Activated T-helper 17 cell treated with anti-CD3 and anti-CD28 coated beads, Interleukin-2, amount 50 U/mL, for 72 hours (primary cell): ENCODE measurements at places on chromosomes 12 and 14.

- no peak for ATAC-seq
Measured at GRCh38 chr12:48002414-48002730, 1.9 kb downstream of the COL2A1 start.

GRCh38 chr12:6199531-6200255, 507 bp upstream of the CD9 start:
- no peak for ATAC-seq

DNA sequence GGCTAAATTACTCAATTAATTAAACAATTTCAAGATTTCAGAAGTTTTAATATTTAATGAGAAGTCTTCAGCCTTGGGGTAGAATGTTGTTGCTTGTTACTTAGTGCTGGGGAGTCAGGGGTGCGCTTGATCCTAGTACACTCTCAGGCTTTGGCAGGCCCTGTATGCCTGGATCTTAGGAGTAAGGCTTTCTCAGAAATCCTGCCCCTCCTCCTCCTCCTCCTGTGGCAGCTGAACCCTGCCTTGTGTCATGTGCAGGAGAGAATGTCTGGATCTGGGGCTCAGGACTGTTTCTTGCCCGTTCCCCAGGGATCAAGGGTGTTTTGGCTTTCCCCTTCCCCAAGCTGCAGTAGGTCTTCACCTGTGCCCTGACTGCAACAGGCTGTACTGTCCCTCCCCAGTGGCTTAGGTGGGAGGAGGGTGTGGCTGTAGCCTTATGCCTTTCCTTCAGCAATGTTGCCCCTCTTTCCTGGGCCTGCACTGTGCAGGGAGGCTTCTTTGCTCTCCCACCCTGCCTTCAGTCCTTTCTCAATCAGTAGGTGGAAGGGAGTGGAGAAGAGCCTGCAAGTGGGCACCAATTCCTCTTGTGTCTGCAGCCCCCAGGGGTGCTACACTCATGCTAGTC, 108.2 kb downstream of the SLC38A6 start:
- no peak for ATAC-seq

GRCh38 chr12:65184176-65184857, 14.9 kb downstream of the LEMD3 start:
- ATAC-seq, result no peak

DNA sequence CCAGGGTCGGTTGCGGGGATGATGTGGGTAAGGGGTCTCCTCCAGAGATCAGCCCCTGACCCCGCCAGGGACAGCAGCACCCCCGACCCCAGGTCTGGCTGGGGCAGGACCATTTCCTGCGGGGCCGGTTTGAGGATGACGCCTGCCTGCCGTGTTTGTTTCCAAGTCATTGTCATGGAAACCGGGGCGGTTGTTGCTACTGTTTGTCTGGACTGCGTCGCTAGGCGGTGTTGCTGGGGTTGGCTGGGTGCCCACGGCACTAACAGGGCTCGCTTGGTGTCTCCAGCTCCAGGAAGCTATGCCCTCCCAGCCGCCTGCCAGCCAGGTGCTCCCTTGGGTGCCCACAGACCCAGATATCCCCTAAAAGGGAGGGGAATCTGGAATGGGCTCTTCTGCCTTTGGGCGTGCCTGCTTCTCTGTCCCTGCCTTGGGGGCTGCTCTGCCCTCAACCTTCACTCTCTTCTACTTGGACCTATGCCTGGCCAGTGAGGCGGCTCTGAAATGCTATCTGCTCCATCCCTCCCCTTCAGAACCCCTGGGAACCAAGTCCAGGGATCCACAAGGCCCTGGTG, 4.7 kb upstream of the CRIP1 start:
- ATAC-seq, result peak; percentile 76

GRCh38 chr14:59177262-59177661, 11.2 kb upstream of the DAAM1 start:
- ATAC-seq, result no peak

DNA sequence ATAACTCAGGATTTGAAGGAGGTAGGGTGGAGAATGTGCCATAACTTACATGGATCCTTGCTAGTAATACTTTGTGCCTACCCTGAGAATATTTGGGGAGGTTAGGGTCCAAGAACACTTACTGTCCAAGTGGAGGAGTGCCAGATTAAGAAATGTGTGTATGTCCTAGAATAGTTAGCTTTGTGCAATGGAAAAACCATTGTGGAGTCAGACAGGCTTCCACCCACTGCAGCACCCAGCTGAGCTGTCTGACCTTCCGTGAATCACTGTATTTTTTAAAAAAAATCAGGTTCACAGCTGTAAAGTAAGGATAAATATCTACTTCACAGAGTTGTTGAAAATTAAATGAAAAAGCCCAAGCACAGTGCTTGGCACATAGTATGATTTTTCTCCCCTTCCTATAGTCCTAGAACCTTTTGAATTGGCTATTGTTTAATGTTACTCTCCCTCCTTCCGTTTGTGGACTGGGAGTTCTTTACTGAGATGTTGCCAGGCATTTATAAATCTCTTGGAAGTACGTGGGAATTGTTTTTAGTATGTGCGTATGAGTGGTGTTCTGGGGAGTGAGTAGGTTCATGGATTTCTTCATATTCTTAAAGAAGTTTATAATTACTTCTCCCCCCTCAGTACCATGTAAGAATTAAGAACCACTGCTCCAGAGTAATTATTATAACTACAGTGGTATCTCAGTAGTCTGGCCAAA, 9.2 kb downstream of the RAB21 start:
- ATAC-seq, result peak; percentile 43

DNA sequence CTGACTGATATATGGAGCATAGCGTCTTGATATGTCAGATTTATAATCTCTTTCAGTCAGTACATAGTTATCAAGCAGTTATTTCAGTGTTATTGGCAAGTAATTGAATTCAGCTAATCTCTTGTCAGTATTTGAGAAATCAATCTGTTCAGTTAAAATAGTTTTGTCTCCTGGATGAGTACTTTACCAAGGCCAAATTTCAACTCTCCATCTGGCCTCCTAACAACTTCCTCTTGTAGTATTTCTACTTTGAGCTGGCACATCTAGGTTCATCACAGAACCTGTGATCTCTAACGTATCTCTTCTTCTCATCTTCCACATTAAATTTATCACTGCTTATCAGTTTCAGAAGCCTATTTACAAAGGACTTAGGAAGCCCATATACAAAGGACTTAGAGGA, 690.5 kb downstream of the C12orf50 start:
- ATAC-seq, result no peak

GRCh38 chr14:51774209-51774608, 86.2 kb upstream of the GNG2 start:
- ATAC-seq, result peak; percentile 51

DNA sequence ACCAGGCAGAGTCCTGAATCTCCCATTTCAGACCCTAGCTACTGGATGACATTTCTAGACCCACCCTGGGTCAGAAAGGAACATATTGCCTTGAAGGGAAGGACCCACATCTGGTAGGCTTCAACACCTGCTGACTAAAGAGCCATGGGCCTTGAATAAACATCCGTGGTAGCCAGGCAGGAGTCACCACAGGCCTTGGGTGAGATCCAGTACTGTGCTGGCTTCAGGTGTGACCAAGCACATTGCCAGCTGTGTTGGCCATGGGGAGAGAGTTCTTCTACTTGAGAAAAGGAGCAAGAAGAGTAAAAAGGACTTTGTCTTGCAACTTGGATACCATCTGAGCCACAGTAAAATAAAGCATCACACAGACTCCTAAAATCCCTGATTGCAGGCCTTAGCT, 332.6 kb downstream of the SLC16A7 start:
- no peak for ATAC-seq

DNA sequence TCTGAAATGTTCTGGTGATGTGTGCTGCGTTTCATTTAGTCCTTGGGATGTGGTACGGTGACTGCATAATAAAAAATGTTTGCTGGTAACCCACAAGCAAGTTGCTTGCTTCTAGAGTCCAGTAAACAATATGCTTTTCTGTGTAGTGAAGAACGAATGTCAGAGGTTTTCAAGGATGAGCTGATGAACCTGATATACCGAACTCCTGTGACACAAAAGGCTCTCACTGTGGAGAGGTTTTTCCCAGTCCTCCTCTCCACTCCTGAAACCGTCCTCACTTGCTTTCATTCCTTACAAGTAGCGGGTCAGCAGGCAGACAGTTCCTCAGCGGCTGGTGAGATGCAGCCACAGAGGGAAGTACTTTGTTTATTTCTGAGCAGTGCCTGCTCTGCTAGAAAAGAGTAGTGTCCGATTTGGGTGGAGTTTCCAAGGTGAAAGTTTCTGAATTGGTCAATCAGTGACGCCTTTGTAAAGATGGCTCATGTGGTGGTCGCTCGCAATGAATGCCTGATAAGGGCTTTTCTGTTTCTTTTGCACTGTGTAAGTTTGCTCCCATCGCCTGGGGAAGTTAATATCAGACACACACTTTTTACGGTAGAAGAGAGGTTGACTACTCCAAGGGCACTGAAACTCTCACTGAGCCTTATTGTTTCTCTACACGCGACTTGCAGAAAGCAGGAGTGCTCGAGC, 3.0 kb downstream of the ETV6 start:
- ATAC-seq, result peak; percentile 23

DNA sequence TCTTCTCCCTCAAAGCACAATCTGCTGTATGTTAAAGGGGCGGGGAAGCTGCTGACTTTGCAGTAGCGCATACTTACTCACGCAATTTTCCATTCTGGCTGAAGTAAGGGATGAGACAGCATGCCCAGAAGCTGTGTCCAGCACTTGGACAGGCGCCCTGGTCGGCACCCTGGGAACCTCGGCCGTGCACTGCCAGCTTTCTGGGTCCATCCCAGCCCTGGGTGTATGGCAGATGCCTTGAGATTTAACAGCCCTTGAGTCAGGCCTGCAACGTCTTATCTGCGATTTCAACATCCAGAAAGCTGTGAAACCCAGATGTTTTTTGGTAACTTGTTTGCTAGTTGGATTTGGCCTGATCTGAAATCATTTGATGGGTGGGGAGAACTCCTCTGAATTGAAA, 16.1 kb downstream of the EML1 start:
- ATAC-seq, result no peak
